ENCODE measurements at places on chromosomes 2 and 18. TPM values are rescaled to one million over a fixed set of nuclear protein-coding genes. Genes with fewer than 3 reads are reported as not detected.

Gene LRRTM4
- not detected for total RNA-seq

Gene CLEC4F
- total RNA-seq, result not detected

Gene SGO2
- total RNA-seq, result 11.2 TPM

Gene EPHA4
- 0.75 TPM for total RNA-seq

Gene ABCB11
- total RNA-seq, result not detected

Gene CHRND
- not detected for total RNA-seq

Gene OR6B2
- not detected for total RNA-seq

Gene DNER
- total RNA-seq, result 12.2 TPM

Gene COL5A2
- total RNA-seq, result 75.7 TPM

Gene SPP2
- not detected for total RNA-seq

Data from A549 treated with Mapracorat at 1 μM for 4 hours (cell line).